ENCODE measurements at places on chromosomes 12 and 14.

DNA sequence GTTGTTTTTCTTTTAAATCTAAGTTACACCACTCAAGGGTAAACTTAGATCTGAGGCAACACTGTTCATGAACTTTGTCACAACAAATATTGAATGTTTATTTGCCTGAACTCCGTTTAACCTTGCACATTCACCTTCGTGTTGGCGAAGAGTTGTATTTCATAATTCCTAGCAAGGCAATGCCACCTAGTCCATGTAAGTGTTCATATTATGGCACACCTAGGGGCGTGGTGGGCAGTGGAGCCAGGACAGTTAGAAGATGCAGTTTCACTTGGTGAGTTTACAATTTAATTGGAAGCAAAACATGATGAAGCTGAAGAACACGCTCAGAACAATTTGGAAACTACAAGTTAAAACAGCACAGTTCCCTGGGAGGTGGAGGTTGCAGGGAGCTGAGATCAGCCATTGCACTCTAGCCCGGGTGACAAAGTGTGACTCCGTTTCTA, 30.4 kb upstream of the GNPNAT1 start:
- DNase-seq: no peak

DNA sequence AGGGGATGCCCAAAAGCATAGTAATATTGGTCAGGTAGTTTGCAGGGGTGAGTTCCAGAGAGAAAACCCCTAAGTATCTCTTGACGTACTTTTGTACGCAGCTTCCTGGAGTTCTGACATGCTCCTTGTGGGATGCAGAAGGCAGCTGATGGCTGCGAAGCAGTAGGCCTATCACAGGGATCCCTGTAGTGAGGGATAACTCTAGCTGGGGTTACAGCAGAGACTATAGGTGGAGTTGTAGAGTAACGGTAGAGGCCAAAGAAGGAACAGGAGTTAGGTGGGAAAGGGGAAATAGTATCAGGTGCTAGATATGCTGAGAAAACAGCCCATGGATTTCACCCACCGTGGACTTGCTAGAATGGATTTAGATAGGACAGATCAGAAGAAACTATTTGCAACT, 37.3 kb downstream of the MGST1 start:
- no peak for DNase-seq

GRCh38 chr14:82724316-82724715, 1190.7 kb upstream of the SEL1L start:
- no peak for DNase-seq

GRCh38 chr12:102990419-102990818, 32.9 kb downstream of the ASCL1 start:
- DNase-seq: no peak

- DNase-seq: no peak
Measured at GRCh38 chr12:52380271-52380694, 5.2 kb downstream of the KRT84 start.

- DNase-seq: peak; percentile 45
Measured at GRCh38 chr12:52121824-52122539, 42.5 kb downstream of the SMIM41 start.

GRCh38 chr12:49942921-49943624, 7.5 kb upstream of the AQP2 start:
- DNase-seq: no peak

- DNase-seq: no peak
Measured at GRCh38 chr12:116465856-116466255, 93.3 kb upstream of the MAP1LC3B2 start.

DNA sequence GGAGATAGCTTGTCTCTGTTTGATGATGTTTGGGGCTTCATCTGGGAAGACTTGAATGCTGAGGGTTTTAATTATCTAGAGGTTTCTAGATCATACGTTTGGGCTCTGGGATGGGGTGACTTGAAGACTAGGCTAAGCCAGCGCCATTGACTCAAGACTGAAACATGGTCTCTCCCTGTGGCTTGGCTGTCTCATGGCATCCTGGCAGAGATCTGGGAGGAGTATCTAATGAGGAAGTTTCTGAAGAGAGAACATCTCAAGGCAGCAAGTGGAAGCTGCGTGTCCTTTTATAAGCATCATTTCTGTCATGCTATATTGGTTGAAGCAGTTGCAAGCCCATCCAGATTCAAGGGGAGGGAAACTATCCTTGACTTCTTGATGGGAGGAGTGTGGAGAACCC, 104.8 kb downstream of the UNC79 start:
- no peak for DNase-seq

- no peak for DNase-seq
Measured at GRCh38 chr12:115097416-115097815, 413.4 kb upstream of the TBX3 start.

GRCh38 chr12:90030726-90031125, 322.1 kb upstream of the ATP2B1 start:
- DNase-seq: no peak

- DNase-seq: no peak
Measured at GRCh38 chr12:32098112-32098511, 8.5 kb upstream of the BICD1 start.

DNA sequence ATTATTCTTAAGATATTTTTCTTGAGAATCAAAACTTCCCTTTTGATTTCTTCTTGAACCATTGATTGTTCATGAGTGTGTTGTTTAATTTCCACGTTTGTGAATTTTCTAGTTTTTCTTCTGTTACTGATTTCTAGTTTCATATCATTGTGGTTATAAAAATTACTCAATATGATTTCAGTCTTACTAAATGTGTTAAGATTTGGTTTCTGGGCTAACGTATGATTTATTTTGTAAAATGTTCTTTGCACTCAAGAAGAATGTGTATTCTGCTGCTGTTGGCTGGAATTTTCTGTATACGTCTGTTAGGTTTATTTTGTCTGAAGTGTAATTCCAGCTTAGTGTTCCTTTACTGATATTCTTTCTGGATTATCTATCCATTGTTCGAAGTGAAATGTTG, 24.7 kb downstream of the TRMT5 start:
- no peak for DNase-seq

DNA sequence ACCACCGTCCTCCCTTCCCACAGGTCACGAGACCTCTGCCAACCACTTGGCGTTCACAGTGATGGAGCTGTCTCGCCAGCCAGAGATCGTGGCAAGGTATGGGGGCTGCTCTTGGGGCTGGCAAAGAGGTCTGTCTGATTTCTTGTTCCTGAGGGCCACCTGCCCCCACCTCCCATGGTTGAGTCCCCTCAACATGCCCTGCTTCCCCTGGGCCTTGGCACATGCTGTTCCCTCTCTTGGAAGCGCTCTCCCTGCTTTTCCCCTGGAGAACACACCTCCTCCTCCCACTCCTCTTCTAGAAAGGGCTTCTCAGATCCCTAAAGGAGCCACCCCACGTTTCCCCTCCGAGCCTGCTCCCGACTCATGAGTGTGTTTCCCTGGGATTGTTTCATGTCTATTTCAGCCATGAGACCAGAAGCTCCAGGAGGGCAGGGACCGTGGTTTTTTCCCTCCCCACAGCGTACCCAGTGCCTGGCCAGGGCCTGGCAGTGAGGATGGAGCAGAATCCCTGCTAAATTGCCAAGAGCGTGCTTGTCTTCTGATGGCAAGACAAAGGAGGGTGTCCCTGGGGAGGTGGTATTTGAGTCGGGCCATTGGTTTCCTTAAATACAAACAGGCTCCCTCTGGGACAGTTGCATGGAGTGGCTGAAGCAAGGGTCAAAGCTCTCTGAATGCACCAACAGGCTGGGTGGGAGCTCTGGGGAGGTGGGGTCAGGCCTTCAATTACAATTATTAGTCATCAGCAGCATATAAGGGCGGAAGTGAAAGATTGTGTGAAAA, 34.1 kb downstream of the CYP46A1 start:
- DNase-seq: no peak

DNA sequence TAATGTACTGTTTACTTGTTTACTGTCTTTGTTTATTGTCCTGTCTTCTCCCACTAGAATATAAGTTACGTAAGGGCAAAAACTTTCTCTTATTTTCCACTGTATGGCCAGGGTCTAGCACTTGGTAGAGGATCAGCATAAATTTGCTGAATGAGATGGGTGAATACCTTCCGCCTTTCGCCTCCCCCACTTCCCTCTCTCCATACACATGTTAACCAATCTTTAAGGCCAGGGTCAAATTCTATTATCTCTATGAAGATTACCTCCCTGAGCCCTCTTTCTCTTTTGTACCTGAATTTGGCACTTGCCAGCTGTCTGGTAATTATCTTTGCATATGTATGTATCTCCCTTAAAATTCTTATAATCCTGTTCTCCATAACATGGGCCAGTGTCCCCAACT, 4.9 kb downstream of the DUSP16 start:
- DNase-seq: no peak

DNA sequence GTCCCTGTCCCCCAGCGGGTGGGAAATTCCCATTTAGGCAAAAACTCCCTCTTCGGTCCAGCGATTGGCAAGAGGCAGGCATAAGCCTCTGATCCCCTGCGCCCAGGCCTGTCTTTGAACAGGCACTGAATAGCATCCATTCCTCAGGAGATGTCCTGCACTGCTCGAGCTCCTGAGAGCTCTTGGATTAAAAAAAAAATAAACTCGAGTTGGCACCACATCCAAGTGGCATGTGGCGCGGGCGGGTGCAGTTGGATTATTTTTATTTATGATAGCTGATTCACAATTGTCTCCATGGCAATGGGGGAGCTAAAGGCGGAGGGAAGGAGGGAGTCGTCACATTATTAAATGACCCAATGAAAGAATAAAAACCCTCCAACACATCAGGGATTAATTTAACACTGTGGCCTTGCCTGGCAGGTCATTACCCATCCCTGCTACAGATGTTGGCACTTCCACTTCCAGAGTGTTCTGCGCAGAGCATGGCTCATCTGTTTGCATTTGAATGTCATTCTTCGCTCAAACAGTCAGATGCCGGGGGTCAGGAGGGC, 207.2 kb downstream of the AACS start:
- DNase-seq: no peak

DNA sequence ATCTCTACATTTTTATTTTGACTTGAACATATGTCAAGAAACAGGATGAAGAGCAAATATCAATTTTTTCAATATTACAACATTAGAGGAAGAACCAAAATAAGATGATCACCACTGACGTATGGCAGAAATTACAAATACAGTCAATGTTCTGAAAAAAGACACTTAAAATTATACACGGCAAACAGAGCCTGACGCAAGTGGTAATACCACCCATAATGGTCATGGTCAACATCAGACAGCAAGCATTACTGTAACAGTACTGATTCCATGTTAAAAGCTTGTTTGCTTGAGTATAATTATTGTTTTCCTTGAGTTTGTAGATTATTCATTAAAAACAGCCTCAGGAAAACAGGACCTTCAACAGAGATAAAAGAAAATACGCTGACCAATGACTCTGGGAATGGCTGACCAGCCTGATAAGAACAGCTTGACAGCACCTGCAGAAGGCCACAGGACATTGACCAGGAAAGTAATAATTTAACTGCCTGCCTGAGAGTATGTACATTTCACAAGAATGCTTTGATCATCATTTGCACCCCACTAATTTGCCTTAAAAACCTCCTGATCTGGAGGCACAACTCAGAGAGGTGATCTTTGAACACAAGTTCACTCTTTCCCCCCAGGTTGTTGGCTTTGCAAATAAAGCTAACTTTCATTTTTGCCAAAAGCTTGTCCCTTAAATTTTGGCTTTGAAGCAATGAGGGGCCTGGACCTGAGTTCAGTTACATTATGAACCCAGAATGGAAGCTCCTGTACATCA, 187.3 kb downstream of the IPO8 start:
- no peak for DNase-seq

- no peak for DNase-seq
Measured at GRCh38 chr12:84512751-84513150, 399.8 kb downstream of the SLC6A15 start.

GRCh38 chr12:14612898-14613445, 45.3 kb upstream of the PLBD1 start:
- no peak for DNase-seq

DNA sequence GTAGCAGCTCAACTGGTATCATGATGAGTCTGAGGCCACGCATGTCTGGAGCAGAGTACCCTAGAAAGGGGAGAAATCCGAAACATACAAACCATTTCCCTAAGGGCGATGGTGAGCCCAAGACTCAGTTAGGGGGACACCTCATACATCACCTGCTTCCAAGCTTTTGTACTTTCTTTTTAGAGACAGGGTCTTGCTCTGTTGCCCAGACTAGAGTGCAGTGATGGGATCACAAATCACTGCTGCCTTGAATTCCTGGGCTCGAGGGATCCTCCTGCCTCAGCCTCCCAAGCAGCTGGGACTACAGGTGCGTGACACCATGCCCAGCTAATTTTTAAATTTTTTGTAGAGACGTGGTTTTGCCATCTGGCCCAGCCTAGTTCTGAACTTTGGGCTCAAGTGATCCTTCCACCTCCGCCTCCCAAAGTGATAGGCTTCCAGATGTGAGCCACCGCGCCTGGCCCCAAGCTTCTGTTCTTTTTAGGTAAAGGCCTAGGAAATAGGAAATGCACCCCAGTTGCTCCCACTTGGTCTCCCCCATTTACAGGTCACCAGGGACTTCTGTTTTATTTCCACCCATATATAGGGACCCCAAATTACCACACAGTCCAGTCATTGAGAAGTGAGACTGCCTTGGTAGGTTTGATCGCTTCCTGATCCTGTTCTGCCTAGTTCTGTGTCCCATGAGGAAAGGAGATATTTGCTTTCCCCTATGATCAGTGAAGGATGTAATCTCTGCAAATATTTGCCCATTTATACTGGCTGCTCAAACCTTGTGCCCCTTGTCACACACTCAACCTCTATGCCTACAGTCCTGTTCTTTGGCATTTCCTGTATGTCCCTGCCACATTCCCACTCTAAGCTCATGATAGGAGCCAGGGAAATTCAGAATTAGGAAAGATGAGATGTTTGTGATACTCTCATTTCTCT, at the start of gene APOF:
Gene APOF (minus strand): TSS at position 728 of the 930 bp plus-strand sequence. CDS start 112 bp downstream, at position 616.
- DNase-seq: no peak

DNA sequence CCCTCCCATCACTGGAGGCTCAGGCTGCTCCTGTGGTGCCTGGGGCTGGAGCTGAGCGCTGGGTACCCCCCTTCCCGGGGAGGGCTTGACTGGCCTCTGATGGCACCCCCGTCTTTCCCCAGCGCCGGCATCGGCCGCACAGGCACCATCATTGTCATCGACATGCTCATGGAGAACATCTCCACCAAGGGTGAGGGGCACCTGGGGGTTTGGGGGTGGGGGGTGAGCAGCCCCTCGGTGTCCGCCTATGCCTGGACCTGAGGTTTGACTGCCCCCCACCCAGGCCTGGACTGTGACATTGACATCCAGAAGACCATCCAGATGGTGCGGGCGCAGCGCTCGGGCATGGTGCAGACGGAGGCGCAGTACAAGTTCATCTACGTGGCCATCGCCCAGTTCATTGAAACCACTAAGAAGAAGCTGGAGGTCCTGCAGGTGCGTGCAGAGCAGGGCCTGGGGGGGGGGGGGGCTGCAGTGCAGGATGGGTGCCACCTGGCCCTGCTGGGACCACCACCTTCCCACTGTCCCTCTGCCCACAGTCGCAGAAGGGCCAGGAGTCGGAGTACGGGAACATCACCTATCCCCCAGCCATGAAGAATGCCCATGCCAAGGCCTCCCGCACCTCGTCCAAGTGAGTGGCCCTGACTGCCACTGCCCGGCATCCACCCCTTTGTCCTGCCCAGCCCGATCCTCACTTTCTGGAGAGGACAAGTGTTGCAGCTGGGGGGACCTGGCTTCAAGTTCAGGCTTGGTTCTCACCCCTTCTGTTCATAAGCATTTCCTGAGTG, 8.8 kb downstream of the PTPN6 start:
- no peak for DNase-seq

Data from stimulated activated CD8-positive, alpha-beta memory T cell treated with anti-CD3 and anti-CD28 coated beads, Interleukin-4, amount 100 ng/mL, for 24 hours (primary cell).